Activated naive CD4-positive, alpha-beta T cell (primary cell): ENCODE measurements at places on chromosomes 16 and 17.

DNA sequence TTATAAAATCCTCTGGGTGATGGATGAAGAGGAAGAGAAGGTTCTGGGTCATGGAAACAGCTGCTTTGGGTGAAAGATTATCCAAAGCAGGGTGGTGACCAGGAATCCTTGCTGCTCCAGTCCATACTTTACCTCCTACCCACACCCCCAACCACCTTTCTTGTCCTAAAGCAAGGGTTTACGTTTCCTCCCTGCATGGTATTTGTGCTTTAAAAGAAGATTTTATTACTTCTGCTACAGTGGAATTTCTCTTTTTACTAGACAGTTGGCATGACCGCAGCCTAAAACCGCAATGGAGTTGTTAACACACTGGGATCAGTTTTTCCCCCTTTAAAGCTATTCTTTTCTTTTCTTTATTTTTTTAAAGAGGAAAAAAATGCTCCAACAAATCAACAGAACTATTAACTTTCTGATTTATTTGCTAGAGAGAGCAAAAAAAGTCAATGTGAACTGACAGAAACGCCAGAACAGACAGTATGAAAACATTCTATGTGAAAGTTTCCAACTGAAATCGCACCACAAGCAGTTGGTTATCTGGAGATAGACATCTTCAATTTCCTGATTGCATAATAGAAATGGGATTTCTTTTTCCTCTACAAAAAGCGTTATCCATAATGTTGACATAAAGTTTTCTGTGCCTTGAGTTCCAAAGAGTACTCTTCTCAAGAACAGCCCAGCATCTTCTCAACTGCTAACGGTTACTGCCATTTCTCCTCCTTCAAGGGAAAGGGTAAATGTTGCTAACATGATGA lies 236.0 kb downstream of the IRX3 start:
- no peak for DNase-seq

DNA sequence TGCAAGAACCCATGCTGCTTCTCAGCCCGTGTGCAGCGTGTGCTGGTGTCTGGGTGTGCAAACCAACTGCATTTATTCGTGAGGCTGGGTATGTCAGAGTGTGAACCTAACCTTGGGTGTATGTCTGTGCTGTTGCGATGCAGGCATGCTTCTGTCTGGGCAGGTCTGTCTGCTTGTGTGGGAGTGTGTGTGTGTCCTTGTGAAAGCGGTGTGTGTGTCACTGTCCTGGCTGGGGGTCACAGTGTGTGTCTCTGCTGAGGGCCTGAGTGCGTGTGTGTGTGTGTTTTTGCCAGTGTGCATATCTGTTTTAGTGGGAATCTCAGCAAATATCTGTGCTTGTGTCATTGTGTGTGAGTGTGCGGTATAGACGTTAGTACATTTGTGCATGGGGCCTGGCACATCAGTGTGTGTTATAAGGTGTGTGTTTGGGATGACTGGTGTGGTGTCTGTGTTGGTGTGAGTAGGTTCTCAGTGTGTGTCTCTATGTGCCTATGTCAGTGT lies 121.8 kb downstream of the CYLD start:
- no peak for DNase-seq

DNA sequence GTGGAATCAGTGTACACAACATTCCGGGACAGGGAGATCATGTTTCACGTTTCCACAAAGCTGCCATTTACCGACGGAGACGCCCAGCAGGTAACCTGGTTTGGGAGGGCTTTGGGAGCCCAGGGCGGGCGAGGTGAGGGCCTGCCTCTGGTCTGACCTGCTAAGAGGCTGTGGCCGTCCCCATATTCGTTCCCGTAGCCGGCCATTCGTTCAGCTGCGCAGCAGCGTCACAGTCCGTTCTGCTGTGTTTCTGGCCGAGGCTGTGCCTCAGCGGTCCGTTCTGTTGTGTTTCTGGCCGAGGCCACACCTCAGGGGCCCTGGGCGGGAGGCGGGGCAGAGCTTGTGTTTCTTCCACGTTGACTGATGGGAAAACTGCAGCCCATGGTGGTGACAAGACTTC lies 68.0 kb downstream of the OR1D5 start:
- no peak for DNase-seq

GRCh38 chr16:66714654-66715307 lies 18.2 kb upstream of the CMTM4 start:
- DNase-seq: no peak
